ENCODE measurements at places on chromosomes 11 and 22.

DNA sequence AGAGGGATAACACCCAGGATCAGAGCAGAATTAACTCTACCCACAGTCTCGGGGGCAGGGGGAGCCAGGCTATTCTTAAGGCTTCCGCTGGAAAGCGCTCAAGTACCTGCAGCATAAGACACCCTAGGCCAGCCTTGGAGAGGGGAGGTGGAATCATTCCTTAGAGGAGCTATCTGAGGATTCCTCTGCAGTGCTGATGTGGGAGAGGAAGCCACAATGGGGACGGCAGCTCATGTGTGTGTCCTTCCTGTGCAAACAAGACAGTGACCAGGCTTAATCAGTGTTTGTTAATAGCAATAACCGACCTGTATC, 382.2 kb upstream of the CADM1 start:
- DNase-seq: no peak

DNA sequence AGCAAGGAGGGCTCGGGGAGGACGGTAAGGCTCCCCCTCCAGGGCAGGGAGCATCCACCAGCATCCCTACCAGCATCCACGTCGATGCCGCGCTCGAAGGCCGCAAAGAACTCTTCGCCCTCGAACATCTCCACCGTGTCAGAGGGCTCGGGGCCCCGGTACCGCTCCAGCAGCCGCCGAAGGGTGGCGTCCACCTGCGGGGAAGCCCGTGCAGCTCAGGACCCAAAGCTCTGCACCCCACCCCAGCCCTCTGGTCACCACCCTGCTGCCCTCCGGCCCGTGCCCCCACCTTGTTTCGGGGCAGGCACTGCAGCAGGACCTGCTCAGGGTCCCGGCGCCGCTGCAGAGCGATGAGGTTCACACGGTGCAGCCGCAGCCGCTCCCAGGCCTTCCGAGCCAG, 2.4 kb upstream of the SLC25A22 start:
- no peak for DNase-seq

- DNase-seq: no peak
Measured at GRCh38 chr11:8266246-8267241, 2.9 kb upstream of the LMO1 start.

GRCh38 chr11:83033972-83034672, 37.6 kb downstream of the RAB30 start:
- no peak for DNase-seq

DNA sequence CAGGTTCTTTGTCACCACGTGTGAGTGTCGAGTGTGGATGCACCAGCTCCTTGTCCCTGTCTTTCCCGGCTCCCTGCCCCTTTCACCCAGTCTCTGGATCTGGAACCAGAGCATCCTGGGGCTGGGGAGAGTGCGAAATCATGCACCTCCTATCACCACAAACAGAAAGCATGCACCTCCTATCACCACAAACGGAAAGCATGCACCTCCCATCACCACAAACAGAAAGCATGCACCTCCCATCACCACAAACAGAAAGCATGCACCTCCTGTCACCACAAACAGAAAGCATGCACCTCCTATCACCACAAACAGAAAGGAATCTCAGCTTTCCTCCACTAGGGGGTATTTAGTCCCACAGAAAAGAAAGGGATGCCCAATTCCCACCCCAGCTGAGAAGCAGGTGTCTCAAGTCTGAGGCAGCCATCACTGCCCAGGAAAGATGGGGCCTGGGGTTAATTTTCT, 5.9 kb upstream of the GLB1L3 start:
- no peak for DNase-seq

- no peak for DNase-seq
Measured at GRCh38 chr11:102572554-102573220, 42.1 kb upstream of the MMP7 start.

DNA sequence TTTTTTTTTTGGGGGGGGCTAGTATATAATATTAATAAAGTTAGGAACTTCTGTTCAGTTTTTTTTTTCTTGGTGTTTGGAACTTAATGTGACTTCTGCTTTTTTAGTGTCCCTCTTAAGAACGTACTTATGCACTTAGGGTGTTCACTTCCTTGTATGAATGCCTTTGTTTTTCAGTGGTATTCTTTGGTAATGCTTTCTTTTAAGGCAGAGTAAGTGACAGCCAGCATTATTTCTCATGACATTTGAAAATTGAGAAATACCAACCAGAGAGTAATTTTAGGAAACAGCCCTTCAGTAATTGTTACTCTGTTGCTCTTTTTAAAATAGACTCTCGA, 2.4 kb downstream of the GRK3 start:
- no peak for DNase-seq

DNA sequence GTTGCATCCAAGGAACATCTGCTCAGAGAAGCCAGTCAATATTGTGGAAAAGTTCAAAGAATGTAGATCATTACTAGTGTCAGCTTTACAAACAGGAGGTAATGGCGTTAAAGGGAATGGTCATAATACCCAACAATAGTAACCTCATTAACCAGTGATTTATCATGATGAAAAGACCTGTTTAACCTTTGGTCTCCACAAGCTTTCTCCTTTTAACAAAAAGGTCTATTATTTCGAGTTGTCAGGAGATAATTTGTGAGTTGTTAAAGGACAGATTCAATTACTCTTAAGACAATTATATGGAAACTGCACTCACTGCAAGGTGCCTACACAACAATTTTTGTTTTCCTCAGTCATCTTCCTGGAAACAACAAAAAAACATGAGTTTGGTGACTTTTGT, 73.8 kb upstream of the HTATIP2 start:
- DNase-seq: no peak

- no peak for DNase-seq
Measured at GRCh38 chr11:4884361-4884760, 2.7 kb downstream of the OR51T1 start.

DNA sequence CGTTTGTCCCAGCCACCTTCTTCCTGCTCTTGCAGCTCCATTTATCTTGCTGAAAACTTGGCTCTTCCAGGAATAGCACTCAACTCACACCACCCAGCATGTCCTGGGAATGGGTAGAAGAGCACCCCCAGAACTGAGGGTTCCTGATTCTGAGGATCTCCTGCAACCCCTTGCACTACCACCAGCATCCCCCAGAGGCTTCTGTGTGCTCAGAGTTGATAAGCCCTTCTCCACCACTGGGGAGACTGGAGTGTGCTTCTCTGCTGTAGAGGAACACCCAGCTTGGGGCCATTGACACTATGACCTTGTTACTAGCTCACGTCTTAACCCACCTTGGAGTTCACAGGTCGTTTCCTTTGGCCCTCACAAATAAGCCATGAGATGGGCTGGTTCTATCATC, 121.0 kb downstream of the GRIK4 start:
- no peak for DNase-seq

DNA sequence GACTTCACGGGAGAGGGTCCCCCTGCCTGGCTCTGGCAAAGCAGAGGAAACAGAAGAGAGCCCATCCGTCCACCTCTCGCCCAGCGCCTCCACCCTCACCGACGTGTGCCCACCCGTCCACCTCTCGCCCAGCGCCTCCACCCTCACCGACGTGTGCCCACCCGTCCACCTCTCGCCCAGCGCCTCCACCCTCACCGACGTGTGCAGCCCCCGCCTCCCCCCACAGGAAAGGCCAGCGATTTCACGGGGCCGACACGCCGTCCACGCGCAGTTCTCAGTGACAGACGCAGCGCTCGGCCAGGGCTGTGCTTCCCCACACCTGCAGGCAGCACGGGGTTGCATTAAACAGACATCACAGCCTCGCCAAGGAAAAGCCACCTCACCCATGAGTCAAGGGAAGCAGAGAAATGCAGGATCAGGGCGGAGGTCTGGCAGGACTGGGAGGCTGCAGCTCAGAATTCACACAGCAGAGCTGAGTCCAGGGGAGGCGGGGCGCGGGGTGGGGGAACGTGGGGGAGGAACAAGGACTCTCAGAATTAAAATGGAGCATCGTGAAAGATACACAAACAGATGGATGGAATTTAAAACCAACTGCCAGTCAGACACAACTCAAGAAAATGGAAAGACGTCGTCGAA, 377.7 kb downstream of the BRD1 start:
- DNase-seq: no peak

GRCh38 chr22:26066534-26066933, 102.7 kb upstream of the SEZ6L start:
- DNase-seq: no peak

- no peak for DNase-seq
Measured at GRCh38 chr22:43455846-43456245, 44.0 kb downstream of the MPPED1 start.

DNA sequence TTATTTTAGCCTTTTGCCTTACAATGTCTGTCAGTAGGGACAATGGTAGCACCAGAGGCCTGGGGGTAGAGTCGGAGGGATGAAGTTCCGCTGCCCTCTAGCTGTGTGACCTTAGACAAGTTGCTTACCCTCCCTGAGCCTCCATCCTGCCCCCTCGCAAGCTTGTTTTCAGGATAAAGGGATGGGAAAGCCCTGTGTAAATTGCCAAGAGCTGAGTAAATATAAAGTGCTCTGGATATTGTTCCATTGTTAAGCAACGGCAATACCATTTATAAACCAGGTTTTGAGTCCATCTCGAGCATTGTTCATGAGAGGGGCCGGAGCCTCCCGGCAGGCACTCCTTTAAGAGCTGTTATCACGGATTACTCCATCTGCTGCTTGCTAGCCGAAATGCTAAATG, 72.9 kb downstream of the ZBTB16 start:
- no peak for DNase-seq

DNA sequence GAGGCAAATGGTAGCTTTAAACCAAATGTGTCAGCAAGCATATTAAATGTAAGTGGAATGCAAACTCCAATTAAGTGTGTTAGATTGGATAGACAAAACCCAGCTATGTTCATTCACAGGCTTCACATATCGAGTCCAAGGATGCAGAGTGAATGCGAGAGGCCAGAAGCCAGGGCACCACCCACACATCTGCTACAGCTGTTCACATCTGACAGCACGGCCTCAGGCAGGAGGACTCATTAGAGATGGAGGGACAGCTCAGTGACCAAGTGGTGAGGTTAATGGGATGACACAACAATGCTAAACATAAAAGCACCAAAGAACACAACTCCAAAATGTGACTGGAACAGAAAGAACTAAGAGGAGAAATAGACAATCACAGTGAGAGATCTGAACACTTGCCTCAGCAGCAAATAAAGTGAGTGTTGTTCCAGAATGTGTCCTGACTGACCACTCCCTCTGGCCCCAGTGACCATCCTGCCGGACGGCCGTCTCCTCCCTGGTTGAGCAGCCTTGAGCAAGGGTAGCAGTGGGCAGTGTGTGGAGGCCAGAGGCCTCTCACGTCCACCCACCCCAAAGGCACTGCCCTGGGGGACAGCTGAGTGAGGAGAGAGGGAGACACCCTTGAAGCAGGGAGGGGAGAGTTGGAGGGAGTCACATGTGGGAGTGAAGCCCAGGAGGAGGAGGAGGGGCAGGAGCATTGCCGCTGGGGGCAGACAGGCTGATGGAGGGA, 23.8 kb downstream of the ALG12 start:
- no peak for DNase-seq

DNA sequence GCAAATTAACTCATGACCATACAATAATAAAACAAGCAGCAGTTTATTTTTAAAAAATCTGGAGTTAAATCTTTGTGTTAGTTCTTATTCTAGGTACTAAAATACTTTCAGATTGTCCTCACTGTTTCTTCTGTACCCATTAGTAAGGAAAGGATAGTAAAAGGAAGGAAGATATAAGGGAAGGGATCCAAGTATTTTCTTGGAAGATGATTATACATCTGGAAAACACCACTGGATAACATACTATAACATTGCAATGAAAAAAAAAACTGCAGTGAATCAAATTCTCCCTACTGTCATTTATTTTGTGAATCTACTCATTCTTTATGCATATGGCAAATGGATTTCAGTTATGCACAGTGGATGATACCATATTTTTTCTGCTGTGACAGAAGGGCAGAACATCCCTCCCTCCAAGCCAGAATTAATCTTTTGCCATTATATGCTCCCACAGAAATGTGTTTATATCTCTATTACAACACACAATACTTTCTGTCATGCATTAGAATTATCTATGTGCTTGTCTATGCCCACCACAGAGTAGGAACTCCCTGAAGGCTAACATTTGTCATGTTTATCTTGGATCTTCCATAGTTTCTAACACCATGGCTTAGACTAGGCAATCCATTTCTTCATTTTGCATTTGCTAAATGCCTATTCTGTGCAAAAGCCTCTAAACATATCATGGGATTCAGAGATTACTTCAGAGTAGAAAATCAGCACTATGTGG, 282.3 kb upstream of the CTSC start:
- no peak for DNase-seq

GRCh38 chr22:50517495-50518260, 7.7 kb downstream of the SCO2 start:
- DNase-seq: no peak

- DNase-seq: no peak
Measured at GRCh38 chr22:44180706-44181032, at the start of gene PARVG. Gene PARVG, plus strand, starts transcription at chr22:44180925. Its CDS starts 2,405 bp downstream, at chr22:44183330.

GRCh38 chr22:37906364-37907008, 389 bp downstream of the MICALL1 start:
- no peak for DNase-seq

- no peak for DNase-seq
Measured at GRCh38 chr22:38300197-38300945, 16.9 kb downstream of the CSNK1E start.

DNA sequence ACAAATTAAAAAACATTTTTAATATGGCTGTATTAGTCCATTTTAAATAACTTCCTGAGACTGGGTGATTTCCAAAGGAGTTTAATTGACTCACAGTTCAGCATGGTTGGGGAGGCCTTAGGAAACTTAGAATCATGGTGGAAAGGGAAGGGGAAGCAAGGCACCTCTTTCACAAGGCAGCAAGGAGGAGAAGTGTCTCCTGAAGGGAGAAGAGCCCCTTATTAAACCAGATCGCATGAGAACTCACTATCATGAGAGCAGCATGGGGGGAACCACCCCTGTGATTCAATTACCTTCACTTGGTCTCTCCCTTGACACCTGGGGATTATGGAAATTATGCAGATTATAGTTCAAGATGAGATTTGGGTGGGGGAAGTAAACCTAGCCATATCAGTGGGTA, 488.6 kb downstream of the ETS1 start:
- DNase-seq: no peak

GRCh38 chr11:111319296-111319695, 20.9 kb downstream of the POU2AF3 start:
- no peak for DNase-seq

- DNase-seq: no peak
Measured at GRCh38 chr22:32728291-32728690, 73.2 kb upstream of the TIMP3 start.

DNA sequence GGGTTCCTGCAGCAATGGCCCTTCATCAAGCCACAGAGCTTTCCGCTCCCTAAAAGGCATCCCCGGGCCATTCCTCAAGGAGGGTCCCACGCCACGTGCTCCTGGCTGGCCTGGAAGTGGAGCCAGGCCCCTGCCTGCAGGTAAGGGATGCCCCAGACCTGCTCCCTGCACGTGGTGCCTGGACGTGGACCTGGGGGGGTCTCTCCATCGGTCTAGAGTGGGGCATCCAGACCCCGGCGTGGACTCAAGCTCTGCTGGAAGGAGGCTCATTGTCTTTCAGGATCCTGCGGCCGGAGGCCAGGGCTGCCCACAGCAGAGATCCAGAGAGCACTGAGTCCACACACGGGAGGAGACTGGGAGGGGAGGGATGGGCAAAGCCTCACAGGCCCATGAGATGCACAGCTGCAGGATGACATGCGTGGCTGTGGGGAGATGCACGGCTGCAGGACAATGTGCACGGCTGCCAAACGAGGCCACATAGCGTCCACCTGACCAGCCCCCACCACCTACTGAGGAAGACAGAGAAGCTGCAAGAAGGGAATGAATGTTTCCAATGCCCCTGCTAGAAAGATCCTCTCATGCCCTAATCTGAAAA, 236.7 kb downstream of the BRD1 start:
- no peak for DNase-seq

Measured in stimulated activated CD4-positive, alpha-beta T cell treated with anti-CD3 and anti-CD28 coated beads, Interleukin-1b, Interleukin-23, amount 100 ng/mL, for 24 hours (primary cell).